ENCODE measurements at places on chromosomes 7 and 10.

DNA sequence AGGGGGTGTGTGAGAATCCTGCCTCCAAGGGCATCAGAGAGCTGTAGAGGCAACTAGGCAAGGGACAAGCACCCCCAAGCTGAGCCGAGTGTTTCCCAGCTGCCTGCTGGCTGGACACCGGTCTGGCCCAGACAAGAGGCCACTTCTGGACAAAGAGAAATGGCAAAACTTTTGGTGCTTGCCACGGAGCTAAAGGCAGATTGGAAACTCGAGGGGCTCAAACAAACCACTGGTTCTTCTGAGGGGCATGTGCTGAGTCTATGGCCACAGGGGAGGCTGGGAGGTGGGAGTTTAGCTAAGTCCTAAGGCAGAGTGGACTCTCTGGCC, 66.5 kb upstream of the INPP5A start:
- DNase-seq, result no peak

GRCh38 chr7:44144968-44145478, 3.9 kb upstream of the MYL7 start:
- no peak for DNase-seq

GRCh38 chr7:148962440-148962822, 65.9 kb downstream of the PDIA4 start:
- no peak for DNase-seq

GRCh38 chr10:95730233-95730632, 25.7 kb upstream of the ENTPD1 start:
- no peak for DNase-seq

DNA sequence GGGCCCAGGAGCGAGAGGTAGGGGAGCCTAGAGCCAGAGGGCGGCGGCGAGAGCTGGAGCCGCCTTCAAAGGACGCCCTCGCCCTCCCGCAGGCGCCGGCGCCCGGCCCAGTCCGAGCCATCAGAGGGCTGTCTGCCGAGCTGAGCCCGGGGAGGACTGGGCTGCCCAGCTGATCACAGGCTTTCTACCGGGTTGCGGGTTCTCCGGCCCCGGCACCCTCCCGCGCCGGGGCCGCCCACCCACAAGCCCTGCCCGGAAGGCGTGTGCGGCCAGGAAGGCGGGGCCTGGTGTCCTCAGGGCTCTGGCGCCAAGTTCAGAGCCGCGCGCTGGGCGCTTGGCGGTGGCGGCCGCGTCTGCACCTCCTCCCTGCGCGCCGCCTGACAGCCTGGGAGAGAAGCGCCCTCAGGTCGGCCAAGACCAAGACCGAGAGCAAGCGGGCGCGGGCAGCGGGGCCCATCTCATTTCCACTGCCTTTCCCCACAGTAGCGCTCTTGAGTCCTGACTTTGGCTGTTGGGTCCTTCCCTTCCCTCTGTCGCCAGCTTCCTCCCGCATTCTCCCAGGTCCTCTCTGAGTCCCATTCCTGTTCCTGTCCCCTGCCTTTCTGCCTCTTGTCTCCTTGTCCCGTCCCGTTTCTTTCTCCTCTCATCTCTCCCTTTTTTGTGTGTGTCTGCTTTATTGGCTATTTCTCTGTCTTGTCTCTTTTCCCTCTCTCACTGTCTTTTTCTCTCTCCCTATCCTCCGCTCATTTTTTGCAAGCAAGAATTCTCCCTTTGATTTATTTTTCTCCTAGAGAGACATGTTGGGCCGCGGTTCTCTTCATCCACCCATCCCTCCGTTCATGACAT, 60.6 kb upstream of the MSMB start:
- DNase-seq, result no peak
